ENCODE measurements at places on chromosomes 3 and 15.
A peak's percentile ranks its signal among the peaks of the same experiment; 100 is the strongest.

- DNase-seq: no peak
Observed at GRCh38 chr3:13703071-13703470, 154.1 kb downstream of the FBLN2 start.

DNA sequence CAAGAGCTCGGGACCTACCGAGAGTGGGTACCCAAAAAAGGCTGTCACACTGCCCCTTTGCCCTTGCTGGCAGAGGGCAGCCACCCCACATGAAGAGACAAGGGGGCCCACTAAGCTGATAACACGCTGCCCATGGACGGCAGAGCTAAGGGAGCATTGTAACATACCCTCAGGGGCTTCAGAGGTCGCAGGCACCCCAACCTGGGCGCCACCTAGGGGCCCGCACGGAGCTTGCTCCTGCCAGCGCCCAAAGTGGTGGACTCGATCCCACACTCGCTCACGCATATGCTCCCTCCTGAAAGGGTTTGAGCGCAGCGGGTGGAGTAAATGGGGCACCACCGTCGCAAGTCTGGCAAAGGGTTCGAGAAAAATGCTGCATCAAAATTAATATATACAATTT is 975.4 kb downstream of the ZPLD1 start:
- no peak for DNase-seq

DNA sequence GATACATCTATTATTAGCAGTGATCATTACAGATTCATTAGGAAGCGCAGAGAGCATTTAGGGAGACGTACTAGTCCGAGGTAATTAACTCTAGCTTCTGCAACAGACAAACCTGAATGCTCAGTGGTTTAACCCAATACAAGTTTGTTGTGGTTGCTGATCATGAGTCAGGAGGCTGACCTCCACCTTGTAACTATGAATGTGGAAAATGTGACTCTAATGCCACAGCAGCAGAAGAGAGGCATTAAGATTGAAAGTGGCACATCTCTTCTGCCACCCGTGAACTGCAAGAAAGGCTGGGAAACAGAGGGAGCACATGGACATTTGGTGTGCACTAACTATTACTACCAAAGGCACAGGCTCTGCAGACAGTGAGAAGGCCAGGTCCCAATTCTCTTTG is 71.2 kb upstream of the C3orf80 start:
- no peak for DNase-seq

GRCh38 chr3:36312351-36312750 is 68.0 kb upstream of the STAC start:
- DNase-seq: no peak

DNA sequence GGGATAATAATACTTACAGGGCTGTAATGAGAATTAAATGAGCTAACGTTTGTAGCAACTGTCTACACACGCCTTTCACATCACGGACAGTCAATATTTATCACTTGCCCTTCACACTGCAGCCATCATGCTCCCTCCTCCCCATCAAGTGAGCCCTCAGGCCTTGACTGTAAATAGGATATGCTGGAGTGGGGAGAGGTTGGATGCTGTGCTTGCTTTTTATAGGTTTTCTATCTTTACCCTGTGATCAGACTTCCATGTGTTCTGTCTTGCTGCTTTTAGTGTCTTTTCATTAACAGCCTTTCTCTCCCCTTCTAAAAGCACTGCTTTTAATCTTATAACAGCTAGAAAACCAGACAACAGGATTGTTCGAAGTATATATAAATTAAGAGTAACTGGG is 12.8 kb upstream of the MAGEF1 start:
- DNase-seq: no peak

GRCh38 chr3:16504242-16504641 is 9.3 kb downstream of the RFTN1 start:
- DNase-seq: peak; percentile 40

DNA sequence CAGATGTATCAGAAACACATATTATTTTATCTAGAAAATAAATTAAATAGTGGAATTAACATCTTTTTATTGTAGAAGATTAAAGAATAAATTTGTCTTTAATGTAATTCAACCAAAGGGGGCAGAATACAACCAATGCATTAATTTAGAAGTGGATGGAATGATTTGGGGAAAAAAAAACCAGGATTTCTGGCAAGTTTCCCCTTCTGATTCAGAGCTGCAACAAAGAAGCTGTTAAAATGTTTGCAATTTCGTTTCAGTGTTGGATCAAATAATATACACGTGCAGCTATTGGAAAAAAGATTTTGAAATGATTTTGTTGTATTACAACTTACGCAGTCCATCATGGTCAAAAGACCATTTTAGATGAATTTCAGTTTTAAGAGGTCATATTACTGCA is 71.6 kb upstream of the ZNF280D start:
- no peak for DNase-seq

GRCh38 chr3:35919160-35919559 is 279.8 kb downstream of the ARPP21 start:
- no peak for DNase-seq

GRCh38 chr15:83398626-83399025 is 48.5 kb upstream of the SH3GL3 start:
- peak; percentile 11 for DNase-seq

GRCh38 chr3:133424937-133425869 is 25.3 kb downstream of the BFSP2 start:
- DNase-seq: no peak

GRCh38 chr3:129560269-129560787 is 17.4 kb downstream of the H1-8 start:
- DNase-seq: peak; percentile 96

DNA sequence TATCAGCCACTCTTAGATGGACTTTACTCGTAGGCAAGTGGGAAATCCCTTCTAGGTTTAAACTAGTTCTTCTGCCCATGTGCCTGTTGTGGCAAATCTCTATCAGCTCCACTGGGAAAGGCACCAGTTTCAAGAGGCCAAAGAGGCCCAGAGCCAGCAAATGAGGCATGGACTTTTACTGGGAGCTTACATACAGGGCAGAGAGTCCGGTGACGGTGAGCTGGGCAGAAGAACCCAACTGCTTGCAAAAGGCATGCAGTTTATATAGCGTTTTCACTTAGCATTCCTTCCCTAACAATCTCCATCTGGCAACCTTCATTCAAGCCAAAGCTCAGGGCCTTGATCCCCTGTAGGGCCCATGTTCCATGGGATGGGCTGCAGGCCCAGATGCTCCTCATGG is 93.0 kb upstream of the C3orf80 start:
- DNase-seq: peak; percentile 31

DNA sequence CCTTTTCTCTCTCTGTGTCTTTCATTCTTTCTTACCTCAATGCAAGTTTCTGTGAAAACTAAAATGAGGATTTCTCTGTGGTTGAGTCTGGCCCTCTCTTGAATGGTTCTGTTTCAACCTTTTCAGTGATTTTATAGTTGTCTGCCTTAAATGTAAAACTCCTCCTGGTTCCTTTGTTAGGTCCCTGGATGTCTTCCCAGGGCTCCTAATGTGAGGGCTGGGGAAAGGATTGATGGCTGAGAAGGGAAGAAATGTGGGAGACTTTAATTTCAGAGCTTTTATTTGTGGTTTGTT is 90.6 kb upstream of the GRM7 start:
- DNase-seq: no peak

DNA sequence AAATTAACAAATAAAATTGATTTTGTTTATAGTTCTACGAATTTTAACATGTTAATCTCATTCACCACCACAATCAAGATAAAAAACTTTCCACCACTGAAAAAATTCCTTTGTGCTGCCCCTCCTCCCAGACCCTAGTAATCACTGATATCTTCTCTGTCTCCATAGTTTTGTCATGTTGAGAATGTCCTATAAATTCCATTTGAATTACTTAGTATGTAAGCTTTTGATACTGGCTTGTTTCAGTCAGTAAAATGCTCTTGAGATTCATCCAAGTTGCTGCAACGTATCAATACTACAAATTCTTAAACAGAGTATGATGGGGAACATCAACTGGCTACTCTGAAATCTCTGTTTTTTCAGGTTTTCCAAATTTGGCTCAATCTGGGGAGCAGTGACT is 129.6 kb downstream of the CTNNB1 start:
- no peak for DNase-seq

DNA sequence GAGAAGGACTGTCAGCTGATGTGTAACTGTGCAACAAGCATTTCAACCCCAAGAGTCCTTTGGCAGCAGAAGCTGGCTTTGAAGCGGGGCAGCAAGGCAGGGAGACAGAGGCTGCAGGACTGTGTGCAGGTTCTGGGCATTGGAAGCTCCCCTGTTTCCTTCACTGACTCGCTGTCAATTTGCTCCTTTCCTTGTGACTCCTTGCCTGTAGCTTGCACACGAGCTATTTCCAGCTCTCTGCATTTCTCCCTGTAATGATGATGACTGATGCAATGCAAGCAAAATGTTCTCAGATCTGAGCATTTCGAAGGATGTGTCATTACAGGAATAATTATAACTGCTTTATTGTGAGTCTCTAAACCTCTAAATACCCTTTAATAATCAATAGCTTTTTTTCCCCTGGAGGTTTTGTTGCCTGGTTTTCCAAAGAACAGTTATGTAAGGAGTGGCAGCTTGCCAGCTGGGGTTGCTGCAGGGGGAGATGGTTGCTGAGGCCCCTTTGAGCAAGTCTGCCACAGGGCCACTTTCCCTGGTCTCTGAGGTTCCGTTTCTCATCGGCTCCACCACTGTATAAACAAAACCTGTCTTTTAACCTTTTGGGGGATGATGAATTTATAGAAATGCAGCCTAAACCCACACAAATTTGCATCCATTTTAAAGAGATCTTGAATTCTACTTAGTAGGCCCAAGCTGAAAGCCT is 2.8 kb downstream of the APOD start:
- peak; percentile 71 for DNase-seq

Data from fibroblast of gingiva (primary cell).